ENCODE measurements at places on chromosomes 7 and 10.

GRCh38 chr7:95204618-95205017, 119.7 kb downstream of the PON1 start:
- DNase-seq, result no peak

DNA sequence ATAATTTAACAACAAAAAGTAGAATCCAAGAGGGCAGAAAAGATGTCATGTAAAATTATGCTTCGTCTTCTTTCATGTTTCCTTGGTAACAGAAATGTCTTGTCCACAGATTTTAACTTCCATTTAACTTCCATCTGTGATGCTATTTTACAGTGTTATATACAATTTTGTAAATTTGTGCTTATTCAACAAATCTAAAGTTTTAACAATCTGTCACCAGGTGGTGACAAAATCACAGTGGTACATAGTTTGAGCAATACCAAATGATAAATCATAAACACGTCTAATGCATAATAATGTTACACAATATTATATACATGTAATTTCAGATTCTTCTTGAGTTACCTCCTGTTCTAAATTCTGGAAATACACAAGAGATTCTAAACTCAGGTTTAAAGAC, 784.4 kb upstream of the CELF2 start:
- DNase-seq, result no peak

DNA sequence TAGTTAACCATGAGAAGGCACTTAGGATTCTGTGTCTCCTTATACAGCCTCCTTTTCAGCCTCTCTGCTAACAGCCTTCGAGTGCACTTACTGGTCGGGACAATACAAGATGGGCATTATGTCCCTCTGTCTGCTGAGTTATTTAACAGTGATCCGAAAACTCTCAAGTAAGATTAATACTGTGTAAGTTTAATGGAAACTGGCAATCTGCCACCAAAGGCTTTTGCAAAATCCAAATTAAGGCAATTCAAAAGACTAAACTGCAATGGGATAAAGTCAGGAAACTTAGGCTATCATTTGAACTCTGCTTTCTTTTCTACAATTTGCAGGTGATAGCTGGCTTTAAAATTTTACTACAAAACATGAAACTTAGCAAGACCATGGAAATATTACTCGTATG, 477.8 kb downstream of the TFEC start:
- DNase-seq, result no peak

DNA sequence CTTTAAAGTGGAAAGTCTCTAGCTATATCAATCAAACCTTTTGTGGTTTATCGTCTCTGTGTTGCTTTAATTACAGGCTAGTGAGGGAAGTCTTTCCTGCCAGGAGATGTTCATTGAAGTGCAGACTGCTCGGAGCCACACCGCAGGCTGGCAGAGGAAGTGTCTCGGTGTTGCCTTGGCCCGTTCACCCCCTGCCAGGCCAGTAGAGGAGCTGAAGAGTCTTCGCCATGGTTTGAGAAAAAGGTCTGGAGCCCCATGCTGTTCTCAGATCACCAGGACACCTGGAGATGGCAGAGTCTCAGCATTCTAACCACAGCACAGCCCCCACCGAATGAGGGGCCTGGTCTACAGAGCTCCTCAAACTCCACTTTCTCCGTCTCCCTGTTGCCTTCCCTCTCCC, 275.9 kb upstream of the PLPP4 start:
- no peak for DNase-seq

- no peak for DNase-seq
These were observed 258.0 kb downstream of the TRIL start for GRCh38 chr7:28700096-28700495.

DNA sequence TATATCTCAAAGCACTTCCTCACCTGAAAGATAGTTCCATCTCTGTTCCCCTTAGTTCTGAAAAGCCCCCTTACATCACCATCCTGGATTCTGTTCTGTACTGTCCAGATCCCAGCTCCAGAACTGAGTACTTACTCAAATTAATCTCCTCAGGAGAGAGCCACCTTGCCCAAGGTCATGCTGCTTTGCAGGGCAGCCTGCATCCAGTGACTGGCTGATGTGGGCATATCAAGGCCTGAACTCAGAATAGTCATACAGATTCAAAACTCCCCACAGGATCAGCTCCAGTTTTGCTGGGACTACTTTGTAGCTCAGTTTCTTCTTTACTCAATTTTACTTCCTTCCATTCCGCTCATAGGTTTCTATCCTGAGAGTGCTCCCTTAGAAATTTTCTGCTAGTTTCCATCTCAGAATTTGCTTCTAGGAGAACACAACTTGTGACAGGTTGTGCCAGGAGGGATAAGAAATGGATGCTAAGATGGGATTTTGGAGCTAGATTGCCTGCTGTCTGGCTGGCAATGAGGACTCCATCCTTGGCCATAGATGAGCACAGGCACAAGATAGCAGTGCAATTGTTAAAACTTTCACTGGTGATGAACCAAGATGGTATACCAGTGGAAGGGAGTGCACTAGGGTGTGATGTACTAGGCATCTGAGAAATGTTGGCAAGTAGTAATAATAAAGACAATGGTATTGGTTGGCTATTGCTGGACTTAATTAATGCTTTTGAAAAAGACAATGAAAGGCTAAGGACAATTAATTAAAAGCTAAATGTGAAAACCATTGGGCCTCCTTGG, 17.3 kb downstream of the SRGN start:
- DNase-seq, result no peak

GRCh38 chr7:133672866-133673265, 420.0 kb downstream of the EXOC4 start:
- no peak for DNase-seq

GRCh38 chr10:46229144-46229563, 57.6 kb upstream of the ANTXRL start:
- DNase-seq, result no peak

GRCh38 chr7:50868426-50869100, 85.9 kb upstream of the GRB10 start:
- no peak for DNase-seq

DNA sequence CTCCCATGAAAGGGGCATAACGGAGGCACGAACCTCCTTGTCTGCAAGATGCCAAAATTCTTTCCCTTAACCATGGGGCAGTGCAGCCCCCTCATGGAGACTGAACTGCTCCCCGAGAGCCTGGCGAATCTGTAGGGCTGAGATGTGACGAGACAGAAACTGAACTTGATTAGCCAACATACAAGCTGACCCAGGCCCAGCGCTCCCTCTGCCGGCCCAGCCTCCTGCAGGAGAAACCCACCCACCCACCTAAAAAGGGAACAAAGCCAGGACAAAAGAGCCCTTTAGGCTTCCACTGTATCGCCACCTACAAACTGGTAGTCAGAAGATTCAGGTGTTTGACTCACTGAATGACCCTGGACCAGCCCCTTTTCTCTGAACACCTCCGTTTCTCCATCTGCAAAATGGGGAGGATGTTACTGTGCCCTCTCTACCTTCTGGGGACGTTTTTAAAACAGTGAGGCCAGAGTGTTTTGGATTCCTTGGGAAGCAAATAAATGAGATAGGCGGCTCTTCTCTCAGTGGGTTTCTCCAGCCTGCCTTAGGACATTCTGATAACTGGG, 58.4 kb downstream of the C10orf105 start:
- no peak for DNase-seq

DNA sequence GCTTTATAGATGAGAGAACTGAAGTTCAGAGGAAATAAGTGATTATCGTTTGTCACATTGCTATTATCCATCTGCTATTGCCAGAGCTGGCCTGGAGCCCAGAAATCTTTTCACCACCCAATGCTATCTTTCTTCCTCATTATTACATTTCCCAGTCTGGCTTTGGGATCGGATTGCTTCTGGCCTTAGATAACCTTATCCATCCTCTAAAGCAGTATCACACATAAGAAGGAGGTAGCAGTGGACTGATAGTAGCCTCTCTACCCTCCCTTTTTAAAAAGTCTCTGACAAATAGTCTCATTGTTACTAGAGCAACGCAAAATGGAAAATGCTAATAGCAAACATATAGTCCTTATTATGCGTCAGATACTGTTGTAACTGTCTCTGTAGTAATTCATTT, 1.3 kb upstream of the CLDN12 start:
- DNase-seq, result no peak

DNA sequence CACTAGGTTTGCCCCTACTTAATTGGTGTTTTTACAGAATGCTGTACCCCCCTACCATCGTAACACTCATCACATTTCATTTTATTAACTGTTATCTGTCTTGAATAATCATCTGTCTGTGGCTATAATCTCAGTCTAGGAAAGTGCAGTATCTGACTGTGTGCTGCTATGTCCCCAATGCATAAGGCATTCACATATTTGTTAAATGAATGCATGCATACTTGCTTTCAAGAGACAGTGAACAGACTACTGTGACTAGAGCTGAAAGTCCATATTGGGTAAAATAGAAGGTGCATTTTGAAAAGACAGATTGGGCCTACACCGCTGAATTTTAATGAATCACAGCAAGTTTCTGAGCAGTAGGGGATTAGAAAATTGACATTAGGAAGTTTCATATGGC, 112.3 kb downstream of the ARHGAP12 start:
- DNase-seq, result no peak

- DNase-seq, result peak; percentile 5
These were observed 12.1 kb upstream of the RHBDD2 start for GRCh38 chr7:75866489-75867389.

GRCh38 chr10:124379609-124380193, 39.0 kb downstream of the OAT start:
- no peak for DNase-seq

- DNase-seq, result no peak
These were observed 2.6 kb downstream of the CXCL12 start for GRCh38 chr10:44382131-44382858.

GRCh38 chr10:133274751-133275683, 1.7 kb downstream of the ADAM8 start:
- peak; percentile 72 for DNase-seq

DNA sequence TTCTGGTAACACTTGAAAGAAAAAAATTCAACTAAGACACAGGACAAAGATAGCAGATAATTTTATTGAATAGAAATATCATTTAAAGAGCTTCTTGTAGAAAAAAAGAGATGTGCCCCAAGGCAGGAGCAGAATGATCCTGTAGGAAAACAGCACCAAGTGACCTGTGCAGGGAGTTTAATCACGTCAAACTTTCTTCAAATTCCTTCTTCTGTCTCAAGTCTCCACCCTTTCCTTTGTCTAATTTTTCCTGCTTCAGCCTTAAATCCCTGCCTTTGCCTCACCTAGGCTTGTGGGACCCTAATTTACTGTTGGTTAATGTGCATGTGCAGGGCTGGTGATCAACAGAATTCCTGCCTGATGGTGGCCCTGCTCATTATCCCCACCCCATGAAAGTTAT, 481.4 kb downstream of the IPMK start:
- no peak for DNase-seq

- DNase-seq, result no peak
These were observed 420.5 kb upstream of the GALNT17 start for GRCh38 chr7:70711452-70711851.

- DNase-seq, result no peak
These were observed 26.9 kb downstream of the TWIST1 start for GRCh38 chr7:19090526-19090925.

DNA sequence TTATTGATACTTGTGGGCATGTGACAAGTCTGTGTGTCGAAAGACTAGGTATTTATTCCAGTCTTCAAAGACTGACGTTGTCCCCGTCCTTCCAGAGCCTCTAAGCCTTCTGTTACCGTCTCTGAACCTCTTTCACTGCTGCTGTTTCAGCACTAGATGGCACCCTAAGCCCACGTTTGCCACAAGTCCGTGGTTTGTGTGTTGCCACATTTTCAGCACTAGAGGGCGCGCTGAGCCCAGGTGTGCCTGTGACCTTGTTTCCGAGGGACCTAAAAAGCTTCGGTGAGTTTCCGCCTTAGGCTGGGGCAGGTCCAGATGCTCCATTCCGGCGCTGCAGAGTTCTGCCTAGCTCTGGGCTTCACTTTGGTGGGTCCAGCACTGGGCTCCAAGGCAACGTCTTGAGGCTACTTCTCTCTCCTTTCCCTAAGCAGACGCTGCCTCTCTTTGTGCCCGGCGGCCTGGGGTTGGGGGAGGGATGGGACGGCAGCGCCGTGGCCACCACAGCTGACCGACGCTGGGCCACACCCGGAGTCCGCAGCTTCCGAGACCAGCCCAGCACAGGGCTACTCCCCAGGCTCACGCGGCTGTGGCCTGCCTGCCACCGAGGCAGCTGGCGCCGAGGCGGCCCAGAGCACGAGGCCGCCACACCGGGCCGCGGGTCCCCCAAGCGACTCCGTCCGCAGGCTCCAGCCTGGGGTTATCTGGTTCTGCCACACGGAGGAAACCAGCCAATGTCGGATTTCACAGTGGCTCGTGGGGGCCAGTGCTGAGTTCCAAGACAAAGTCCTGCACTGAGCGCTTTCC, 520.2 kb downstream of the REEP3 start:
- DNase-seq, result peak; percentile 55

DNA sequence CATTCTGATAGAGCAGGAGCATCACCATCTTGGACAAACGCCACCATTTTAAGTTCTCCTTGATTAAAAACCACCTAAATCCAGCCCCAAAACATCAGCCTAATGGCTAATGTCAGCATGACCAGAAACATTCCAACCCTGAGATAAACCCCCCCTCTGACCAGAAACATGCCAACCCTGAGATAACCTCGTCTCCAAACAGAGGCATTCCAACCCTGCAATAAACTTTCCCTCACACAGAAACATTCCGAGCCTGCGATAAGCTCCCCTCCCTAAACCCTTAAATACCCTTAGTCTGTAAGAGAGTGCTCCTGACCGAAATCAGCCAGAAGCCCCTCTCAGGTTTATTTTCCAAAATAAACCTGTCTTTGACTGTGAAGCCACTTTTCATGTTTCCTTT, 76.5 kb downstream of the ADARB2 start:
- DNase-seq, result no peak

GRCh38 chr7:82625377-82625776, 181.8 kb upstream of the CACNA2D1 start:
- DNase-seq, result no peak

GRCh38 chr7:158371856-158372255, 215.8 kb downstream of the PTPRN2 start:
- no peak for DNase-seq

GRCh38 chr7:141113131-141113530, 39.3 kb downstream of the TMEM178B start:
- DNase-seq, result no peak

GRCh38 chr10:132884041-132884440, 58.3 kb downstream of the CFAP46 start:
- no peak for DNase-seq

DNA sequence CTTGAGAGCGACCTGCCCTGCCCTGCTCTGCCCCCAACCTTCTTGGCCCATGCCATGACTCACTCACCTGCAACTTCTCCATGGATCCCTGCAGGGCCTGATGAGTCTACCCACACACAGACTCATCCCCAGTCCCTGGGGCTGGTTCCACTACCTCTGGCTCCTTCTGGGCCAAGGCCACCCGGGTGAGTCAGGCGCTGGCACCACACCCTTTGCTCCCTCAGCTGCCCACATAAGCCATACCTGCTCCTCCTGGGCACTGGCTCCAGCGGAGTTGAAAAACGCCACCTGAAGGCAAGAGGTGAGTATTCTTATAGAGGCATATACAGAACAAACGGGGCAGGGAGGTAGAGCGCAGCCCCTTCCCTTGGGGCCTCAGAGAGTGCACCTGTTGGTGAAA, 16.2 kb upstream of the MTPAP start:
- DNase-seq, result no peak
